ENCODE measurements at places on chromosomes 2 and 18.

- DNase-seq = no peak
Observed at GRCh38 chr2:105328281-105329196, 996 bp downstream of the TGFBRAP1 start.

GRCh38 chr2:171709011-171709685 is 21.9 kb downstream of the DYNC1I2 start:
- no peak for DNase-seq

DNA sequence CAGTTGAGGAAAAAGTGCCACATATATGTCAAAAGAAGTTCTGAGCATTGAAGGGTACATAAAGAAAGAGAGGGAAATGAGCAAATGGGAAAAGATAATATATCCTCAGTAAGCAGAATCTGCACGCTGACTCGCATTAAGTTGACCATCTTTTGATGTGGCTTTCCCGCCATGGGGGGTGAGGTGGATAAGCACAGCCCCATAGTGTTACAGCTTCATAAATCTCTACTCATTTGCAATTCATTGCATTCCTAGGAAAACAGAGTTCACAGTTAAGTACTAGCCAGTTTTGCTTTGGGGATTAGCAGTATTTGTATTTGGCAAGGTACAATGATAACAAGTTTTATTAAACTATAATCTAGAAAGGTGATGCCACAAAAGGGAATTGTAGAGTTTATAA is 814.2 kb downstream of the LRP1B start:
- no peak for DNase-seq

DNA sequence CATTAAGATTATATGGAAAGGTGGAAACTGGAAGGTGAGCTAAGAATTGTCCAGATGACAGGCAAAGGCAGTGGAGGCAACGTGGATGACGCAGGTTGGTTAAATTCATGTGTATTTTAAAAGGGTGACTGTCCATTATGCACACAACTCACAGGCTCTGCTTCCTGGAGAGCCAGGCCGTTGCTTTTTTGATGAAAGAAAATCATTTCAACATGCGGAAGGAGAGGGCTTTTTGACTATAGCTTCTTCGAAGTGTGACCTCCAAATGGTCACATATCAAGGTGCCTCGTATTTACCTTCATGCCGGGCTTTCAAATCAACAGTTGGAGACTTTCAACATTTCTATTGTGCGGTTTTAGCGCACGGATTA is 126.7 kb downstream of the MYCN start:
- no peak for DNase-seq

- no peak for DNase-seq
Observed at GRCh38 chr18:43155842-43156241, 40.4 kb upstream of the RIT2 start.

GRCh38 chr2:44680983-44681531 is 260.4 kb upstream of the SIX3 start:
- no peak for DNase-seq

DNA sequence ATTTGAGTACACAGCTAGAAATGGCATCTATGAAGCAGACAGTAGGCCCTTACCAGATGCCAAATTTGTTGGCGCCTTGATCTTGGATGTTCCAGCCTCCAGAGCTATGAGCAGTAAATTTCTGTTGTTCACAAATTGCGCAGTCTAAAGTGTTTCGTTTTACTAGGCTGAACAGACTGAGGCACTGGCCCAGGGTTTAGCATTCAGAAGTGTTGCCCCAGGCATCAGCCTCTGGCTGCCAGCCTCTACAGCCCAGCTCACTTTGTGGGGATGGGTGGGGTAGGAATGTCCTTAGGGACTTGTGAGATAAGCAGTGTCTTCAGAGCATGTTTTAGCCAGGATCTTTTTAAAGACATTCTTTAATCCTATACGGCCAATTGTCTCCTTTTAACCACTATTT is 51.5 kb upstream of the MGAT5 start:
- DNase-seq = no peak

- DNase-seq = peak; percentile 9
Observed at GRCh38 chr2:218074031-218074430, 5.0 kb downstream of the RUFY4 start.

DNA sequence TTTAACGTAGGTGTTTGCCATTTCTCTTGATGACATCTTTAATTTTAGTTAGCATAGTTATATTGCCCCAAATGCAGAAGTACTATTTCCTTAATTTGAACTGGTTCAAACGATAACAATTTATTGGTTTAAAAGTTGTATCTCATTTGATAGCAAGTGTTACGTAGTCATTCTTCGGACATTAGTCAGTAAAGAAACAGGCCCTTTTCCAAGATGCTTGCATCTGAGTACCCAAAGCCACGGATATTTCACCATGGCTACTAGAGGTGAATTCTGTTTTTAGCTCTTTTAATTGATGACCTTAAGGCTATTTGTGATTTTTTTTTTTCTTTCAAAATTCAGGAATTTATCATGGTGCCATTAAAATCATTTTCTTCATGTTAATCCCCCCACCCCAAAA is 32.1 kb downstream of the GLS start:
- DNase-seq = no peak

DNA sequence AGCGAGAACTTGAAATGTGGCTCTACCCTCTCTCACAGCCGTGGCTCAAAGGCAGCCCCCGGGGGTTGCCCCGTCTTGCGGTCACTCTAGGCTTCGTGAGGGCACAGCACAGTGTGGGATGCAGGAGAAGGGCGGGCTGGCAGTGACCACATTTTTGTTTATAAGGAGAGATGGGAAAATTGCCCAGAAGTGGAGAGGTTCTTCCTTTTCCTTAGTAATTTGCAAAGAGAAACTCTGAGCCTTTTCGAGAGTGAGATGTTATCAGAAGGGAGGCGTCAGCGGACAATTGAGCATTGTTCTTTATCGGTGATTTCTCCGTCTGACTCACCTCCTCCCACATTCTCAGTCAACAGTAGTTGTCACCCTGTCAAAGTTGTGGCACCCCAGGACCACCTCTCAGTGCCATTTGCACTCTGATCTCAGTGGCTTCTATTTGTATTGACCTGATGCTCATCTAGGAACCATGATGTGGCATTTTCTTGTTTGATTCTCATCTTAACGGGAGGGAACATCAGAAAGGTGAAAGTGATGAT is 89.6 kb downstream of the ACAA2 start:
- DNase-seq = no peak

- no peak for DNase-seq
Observed at GRCh38 chr2:163077241-163077640, 238.7 kb upstream of the KCNH7 start.

DNA sequence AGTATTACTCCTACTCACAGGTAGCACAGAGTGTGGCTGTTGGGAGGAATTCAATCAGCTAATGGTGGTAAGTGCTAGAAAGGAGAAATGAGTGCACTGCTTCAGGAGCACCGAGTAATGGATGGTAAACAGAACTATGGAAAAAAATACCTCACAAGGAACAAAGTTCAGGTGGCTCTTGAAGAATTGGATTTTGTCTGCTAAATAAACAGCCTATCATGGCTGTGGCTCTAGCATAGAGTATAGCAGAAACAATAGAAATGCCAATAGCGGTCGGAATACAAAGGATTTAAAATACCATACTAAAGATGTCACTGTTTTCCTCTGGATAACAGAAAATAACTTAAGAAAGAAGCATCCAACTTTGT is 482.5 kb downstream of the NUP35 start:
- DNase-seq = no peak

DNA sequence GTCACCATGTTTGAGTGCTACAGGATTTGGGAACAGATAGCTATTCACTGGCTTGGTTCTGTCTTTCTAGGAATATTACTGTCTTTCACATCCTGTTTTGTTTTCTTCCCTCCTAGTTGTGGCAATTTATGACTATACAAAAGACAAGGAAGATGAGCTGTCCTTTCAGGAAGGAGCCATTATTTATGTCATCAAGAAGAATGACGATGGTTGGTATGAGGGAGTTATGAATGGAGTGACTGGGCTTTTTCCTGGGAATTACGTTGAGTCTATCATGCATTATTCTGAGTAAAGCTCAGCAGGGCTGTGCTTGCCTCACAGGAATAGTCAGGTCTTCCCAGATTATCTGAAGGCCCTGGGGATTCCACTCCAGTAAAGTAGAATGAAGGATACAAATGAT is 98.9 kb downstream of the ABI2 start:
- DNase-seq = no peak

- no peak for DNase-seq
Observed at GRCh38 chr2:32735348-32735747, 107.5 kb downstream of the TTC27 start.

DNA sequence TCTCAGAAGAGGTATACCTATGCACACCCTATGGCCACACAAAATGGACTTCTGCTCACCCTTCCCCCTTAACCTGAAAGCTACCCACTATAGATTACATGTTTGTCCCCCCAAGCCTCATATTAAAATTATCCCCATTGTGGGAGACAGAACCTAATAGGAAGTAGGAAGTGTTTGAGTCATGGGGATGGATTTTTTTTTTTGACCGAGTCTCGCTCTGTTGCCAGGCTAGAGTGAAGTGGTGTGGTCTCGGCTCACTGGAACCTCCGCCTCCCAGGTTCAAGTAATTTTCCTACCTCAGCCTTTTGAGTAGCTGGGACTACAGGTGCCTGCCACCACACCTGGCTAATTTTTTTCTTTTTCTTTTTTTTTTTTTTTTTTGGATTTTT is 98.6 kb downstream of the MREG start:
- DNase-seq = no peak

GRCh38 chr2:41127351-41127750 is 675.5 kb upstream of the SLC8A1 start:
- no peak for DNase-seq

DNA sequence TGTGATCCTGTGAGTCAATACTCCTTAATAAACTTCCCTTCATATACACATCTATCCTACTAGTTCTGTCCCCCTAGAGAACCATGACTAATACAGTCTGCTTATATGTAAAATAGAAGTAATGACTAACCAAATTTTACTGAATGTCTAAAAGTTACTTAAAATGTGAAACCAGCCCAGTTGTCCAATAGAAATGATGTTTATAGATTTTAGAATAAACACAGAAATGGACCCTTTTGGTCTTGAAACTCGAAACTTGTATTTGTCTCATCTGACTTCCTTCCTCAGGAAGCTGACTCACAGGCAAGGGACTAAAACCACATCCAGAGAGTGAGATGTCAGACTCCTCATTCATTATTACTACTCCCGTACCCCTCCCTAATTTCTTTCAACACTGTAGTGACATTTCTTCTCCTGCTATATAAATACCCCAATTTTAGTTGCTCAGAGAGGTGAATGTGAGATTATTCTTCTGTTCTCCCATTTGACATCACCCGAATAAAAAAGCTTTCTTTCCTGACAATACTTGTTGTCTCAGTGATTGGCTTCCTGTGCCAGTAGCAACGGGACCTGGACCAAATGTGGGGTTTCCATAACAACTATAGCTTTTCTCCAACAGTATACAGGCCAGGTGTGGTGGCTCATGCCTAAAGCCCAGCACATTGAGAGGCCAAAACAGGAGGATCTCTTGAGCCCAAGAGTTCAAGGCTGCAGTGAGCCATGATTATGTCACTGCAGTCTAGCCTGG is 486.0 kb downstream of the ERBB4 start:
- DNase-seq = no peak

GRCh38 chr2:105744909-105745853 is at the start of gene NCK2:
Gene NCK2, plus strand, starts transcription at chr2:105744912. Its CDS starts 110,152 bp downstream, at chr2:105855064.
- DNase-seq = no peak

GRCh38 chr2:225494100-225494459 is 94.6 kb downstream of the NYAP2 start:
- DNase-seq = no peak

DNA sequence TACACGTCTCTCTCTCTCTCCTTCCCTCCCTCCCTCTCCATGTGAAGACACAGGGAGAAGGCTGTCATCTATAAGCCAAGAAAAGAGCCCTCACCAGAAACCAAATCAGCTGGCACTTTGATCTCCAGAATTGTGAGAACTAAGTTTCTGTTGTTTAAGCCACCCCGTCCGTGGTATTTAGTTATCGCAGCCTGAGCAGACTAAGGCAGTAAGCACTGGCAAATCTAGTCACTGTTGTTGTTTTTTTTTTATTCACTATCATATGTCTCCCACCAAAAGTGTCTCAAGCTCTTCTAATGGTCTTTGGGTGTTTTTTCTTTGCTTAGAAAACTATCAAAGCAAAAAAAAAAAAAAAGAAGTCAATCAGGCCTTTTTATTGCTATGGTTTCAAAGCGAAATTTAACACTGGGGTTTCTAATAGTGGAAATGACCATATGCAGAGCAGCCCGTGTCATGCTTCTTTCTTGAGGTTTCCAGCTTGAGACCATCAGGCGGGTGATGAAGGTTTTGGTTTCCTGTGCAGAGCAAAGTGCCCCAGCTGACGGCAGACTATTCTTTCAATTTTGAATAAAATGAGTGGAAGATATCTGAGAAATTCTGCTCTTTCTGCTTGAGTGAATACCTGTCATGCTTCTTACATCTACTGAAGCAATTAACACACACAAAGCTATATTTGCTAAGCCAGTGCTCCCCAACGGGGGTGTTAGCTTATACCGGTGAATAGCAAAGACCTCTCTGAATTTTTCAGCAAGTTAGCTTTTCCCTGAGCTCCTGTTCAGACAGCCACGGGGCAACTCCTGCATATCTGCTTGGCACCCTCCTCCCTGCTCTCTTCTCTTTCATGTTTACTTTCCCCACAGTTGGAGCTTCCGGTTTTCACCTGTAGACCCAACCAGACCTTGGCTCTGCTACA is 394.1 kb upstream of the ATP5MC3 start:
- no peak for DNase-seq

DNA sequence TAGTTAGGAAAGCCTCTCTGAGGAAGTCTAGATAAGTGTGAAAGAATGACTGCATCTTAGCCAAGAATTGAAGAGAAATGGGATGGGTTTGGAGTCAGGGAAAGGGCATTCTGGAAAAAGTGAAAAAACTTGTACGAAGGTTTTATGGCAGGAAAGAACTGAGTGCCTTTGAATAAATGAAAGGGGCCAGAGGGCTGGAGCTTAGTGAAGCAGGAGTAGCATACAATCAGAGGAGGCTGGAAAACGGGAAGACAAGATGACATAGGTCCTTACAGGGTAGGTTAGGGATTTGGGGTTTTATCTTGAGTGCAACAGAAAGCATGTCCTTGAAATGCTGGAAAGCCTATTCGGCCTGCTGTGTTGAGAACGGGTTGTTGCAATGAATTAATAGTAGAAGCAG is 152.6 kb upstream of the RND3 start:
- no peak for DNase-seq

DNA sequence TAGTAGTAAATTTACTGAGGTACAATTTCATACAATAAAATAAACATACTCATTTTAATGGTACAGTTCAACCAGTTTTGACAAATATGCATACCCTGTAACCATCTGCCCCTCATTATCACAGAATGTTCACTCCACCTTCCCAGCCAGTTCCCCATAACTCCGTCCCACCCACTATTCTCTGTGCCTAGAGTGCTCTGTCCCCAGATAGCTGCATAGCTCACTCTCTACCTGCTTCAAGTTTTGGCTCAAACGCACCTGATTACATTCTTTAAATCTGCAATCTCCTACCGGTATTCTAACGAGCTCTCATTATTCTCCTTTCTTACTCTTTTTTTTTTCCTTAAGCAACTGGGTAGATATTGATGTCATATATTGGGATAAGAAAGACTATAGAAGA is 161.9 kb upstream of the SMAD7 start:
- DNase-seq = no peak

- DNase-seq = no peak
Observed at GRCh38 chr2:236698016-236698627, 128.5 kb downstream of the ACKR3 start.

- DNase-seq = no peak
Observed at GRCh38 chr2:223586261-223586660, 15.9 kb downstream of the SCG2 start.

Data from hematopoietic multipotent progenitor cell treated with erythropoietin and hydrocortisone succinate and interleukin-3 and kit ligand, for 15 days (in vitro differentiated cells).